HepG2 (cell line): ENCODE measurements at places on chromosomes 13 and 19. TPM values are rescaled to one million over a fixed set of nuclear protein-coding genes. Genes with fewer than 3 reads are reported as not detected.

Gene UPF1
- 37.3 and 41.8 TPM in 2 replicates for total RNA-seq

Gene ZNF723
- not detected in 2 replicates for total RNA-seq

Gene ZBTB45
- 2.0 and 3.7 TPM in 2 replicates for total RNA-seq

Gene CALR3
- not detected in 2 replicates for total RNA-seq

Gene C19orf44
- 3.6 and 4.3 TPM in 2 replicates for total RNA-seq

Gene CEACAM3
- not detected in 2 replicates for total RNA-seq
